ENCODE measurements at places on chromosomes 16 and 17.

- DNase-seq = peak; percentile 85
These were observed 40.3 kb downstream of the CYB561 start for GRCh38 chr17:63405741-63406261.

DNA sequence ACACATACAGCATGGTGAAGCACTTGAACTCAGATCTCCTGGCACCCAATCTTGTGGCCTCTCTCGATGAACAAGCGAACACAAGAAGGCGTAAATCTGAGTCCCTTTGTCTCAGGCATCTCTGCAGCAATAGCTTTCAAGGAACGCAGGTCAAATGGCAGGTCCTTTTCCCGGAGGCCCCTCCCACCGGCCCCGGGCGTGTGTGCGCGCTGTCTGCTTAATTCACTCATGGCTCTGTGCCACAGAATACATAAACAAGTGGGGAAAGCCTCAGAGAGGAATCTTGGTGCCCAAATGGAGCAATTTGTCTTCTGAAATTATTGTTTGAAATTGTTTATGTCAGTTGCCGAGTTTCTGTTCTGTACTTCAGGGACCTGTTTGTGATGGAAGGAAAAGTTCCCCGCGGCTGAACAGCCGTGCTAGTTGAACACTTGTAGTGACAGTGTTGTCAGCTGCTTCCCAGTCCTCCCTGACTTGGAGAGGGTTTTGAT, 14.8 kb downstream of the MYOCD start:
- no peak for DNase-seq

- no peak for DNase-seq
These were observed 27.9 kb downstream of the SMG6 start for GRCh38 chr17:2275722-2276121.

DNA sequence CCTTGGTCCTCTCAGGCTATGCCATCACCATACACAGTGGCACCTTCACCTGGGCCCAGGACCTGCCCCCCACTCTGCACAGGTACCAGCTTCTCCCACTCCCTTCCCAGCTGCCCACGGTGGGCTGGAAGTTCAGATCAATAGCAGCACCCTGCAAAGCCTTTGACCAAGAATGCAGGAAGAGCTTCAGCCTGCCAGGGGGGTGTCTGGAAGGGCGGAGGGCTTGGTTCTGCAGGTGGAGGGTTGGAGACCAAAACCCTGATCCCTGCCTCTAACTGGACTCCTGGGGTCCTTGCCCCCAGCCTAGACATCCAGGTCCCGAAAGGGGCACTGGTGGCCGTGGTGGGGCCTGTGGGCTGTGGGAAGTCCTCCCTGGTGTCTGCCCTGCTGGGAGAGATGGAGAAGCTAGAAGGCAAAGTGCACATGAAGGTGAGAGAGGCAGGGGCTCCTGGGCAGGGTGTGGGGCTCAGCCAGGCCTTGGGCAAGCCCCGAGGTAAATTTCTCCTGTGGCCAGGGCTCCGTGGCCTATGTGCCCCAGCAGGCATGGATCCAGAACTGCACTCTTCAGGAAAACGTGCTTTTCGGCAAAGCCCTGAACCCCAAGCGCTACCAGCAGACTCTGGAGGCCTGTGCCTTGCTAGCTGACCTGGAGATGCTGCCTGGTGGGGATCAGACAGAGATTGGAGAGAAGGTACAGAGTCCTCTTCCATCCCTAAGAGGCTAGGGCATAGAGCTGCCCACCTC, 34.3 kb downstream of the ABCC3 start:
- DNase-seq = no peak

DNA sequence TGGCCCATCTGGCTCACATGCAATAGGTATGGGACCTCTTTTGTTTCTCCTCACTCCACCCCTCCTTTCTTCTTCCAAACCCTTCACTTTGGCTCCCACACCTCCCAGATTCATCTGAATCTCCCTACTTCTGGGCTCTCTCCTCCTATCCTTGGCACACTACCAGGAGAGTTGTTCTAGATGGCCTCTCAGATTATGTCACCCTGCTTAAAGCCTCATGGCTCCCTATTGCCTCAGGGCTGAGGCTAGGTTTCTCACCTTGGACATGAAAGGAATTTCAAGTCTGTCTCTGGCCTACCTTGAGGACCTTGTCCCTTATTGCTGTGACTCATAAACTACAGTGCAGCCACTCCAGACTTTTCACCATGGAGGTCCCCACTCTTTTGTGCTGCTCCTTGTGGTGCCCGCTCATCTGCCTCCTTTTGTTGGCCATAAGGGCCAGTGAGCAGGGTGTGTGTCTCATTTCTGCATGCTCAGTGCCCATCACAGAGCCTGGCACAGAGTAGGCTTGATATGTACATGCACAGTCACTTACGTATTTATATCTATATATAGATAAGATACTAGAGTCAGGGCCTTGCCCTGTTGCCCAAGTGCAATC, 1.0 kb upstream of the MFAP4 start:
- peak; percentile 95 for DNase-seq

- DNase-seq = no peak
These were observed 17.7 kb downstream of the ETV4 start for GRCh38 chr17:43528319-43528987.

DNA sequence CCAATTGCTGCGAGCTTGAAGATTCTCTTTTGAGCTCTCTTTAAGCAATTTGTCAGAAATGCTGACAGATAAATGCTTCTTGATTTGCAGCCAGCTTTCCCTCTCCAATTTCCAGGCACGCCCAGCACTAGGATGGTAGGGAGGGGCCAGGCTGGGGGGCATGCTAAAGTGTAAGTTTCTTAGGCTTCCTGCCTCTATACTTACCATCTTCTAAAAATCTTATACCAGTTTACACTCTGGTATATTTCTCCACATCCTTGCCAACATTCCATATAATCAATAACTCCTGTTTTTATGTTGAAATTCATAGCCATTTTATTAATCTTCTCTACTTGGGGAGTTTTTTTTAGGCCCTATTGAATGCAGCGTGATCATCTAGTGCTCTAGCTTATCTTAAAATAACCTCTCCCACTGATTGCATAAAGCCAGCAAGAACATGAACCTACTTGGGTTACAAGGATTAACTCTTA, 17.5 kb downstream of the ACSF2 start:
- peak; percentile 20 for DNase-seq

DNA sequence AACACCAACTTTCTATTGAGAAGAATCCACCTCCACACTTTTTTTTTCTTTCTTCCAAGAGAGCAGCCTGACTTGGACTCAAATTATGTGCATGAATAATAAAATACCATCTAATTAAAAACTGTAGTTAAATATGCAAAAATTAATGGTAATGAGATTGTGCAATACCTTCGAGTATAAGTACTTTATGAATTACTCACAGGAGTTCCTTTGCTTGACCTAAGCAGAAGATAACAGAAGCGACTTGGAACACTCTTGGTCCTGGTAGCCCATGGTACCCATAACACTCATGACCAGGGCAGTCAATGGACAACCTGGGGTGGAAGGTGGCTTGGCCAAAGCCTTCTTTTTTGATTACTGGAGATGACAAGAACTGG, 203.5 kb upstream of the IRX3 start:
- DNase-seq = no peak

DNA sequence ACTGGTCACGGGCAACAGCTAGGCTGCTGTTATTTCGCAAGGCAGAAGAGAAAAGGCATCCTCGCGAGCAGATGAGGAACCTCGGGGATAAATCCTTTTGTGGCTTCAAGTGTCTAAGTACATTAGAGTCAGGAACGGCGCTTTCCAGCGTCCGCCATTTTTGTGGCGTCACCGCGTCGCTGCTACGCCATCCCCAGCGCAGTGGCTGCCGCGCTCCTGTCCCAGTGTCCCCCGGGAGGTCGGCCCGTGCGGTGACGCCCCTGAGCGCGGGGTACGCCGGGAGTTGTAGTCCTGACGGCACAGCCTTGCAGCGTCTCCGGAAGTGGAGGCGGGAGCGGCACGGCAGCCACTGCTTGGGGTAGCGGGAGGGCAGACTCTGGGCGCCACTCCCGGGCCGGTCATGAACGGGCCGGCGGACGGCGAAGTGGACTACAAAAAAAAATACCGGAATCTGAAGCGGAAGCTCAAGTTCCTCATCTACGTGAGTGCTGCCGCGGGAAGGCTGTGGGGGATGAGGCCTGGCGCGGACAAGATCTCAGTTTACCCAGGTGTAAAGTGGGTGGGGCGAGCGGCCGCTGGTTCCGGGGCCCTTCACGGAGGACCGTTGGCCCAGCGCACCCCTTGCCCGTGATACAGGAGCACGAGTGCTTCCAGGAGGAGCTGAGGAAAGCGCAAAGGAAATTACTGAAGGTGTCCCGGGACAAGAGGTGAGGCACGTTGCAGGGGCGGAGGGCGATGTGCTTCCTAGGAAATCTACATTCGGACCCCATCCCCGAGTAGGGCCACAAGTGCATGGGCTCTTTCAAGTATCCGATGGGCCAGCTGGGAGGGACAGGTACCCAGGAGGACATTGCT, at the start of gene INO80E:
TSS of gene INO80E (plus strand) at position 331 of the 855 bp plus-strand sequence. CDS start at position 401, 70 bp downstream.
- peak; percentile 98 for DNase-seq

DNA sequence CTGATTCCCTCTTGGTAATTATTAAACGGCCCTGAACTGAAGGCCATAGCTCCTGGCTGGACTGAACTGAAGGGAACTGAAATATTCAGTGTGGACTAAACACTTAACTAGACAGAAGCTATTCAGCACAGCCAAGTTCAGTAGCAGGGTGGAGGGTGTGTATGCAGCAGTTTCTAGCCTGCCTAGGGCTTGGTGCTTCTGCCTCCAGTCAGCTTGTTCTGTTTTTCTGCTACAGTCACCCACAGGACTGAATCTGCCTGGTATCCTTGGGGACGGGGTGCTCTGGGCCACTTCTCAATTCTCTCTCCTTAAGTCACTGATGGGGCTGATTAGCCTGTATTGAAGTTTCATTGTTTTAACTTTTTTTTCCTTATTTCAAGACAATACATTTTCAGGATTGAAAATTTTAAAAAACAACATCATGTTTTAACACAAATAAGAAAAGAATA, 77.1 kb downstream of the WWP2 start:
- no peak for DNase-seq

GRCh38 chr17:752620-753219, 656 bp upstream of the GEMIN4 start:
- DNase-seq = peak; percentile 76

GRCh38 chr16:66372078-66372897, 5.8 kb downstream of the CDH5 start:
- no peak for DNase-seq

- DNase-seq = no peak
These were observed 23.1 kb downstream of the PRDM7 start for GRCh38 chr16:90053902-90054500.

DNA sequence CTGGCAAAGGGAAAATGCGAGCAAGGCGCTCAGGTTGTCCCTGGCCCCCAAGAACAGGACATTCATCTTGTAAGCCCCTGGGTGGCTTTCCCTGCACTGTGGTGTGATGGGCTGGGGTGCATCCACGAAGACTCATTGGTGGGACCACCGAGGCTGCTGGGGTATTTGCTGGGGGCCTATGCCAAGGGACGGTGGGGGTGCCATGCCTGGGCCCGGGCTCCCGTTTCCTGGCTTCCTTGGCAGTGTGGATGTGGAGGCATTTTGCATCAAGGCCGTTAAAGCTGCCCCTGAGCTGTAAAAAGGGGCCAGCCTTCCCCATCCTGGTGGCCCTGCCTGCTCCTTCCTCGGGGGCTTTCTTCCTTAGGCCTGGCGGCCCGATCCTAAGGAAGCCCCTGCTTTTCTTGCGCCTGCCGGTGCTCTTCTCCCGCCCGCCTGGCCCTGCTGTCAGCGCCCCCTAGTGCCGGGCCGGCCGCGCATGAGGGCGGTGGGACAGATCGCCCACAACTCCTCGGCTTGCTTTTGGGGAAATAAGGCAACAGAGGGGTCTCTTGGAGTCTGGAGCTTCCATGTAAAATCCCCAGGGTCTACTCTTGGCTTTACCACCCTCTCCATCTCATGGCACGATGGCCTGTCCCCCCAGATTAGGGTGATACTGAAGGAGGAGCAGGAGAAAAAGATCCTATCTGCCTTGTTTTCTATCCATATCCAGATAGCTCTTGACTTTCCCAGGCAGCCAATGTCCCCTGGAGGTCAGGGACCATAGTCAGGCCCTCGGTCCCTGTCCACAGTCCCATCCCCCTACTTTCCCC, 9.8 kb upstream of the TBX2 start:
- peak; percentile 59 for DNase-seq

DNA sequence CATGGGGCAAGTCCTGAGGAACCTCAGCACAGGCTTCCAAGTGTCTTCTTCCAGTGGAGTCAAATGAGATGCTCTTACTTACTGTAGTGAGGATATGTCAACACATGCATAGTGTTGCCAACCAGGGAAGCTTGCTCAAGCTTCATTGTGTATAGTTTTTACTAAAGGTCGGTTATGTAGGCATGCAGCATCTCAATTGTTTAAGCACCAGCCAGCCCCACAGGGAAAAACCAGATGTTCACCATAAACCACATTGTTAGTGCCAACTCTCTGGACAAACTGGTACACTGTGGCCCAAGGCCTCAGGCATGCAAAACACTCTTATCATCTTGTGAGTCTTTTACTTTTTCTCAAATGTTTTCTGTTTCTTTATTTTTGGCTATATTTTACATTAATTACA, 152.1 kb downstream of the PHKB start:
- DNase-seq = no peak

DNA sequence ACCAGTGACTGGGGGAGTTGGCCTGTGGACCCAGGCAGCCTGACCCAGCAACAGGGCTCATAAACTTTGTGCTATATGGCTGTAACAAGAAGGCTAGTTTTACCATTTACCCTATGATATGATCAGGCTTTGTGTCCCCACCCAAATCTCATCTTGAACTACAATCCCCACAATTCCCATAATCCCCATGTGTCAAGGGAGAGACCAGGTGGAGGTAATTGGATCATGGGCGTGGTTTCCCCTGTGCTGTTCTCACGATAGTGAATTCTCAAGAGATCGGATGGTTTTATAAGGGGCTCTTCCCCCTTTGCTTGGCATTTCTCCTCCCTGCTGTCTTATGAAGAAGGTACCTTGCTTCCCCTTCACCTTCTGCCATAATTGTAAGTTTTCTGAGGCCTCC, 111.2 kb upstream of the NLRP1 start:
- no peak for DNase-seq

DNA sequence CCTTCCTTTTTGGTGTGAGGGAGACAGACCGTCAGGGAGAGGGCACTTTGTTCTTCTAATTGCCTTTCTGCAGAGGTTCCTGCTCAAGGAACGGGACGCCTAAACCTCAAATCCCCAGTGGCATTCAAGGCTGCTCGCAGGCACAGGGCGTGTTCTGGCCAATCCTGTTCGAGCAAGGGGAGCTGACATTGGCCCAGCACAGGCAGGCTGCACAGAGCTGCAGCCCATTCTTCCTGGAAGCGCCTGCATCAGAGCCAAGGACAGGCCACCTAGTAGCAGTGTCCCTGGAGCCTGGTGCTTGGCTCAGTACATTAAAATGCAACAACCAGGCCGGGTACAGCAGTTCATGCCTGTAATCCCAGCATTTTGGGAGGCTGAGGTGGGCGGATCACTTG, 72.2 kb upstream of the CREBBP start:
- DNase-seq = peak; percentile 55
